Nephron progenitor cell (in vitro differentiated cells): ENCODE measurements at places on chromosomes 1 and 21.

DNA sequence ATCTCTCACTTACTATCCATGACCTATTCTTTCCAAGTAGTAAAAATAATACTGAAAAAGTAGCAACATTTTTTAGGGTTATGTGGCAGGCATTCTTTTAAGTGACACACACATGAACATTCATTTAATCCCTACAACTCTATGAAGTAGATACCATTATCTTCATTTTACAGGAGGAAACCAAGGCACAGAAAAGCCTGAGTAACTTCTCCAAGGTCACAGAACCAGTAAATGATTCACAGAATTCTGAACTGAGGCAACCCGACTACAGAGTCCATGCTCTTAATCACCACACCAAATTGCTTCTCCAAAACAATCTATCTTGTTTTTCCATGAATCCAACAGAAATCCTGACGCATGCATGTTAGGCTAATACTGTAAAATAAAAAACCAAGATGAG is 17.5 kb downstream of the FUBP1 start:
- DNase-seq, result no peak

GRCh38 chr1:1604374-1605033 is 4.6 kb upstream of the FNDC10 start:
- no peak for DNase-seq

GRCh38 chr1:63238721-63239120 is 83.6 kb upstream of the FOXD3 start:
- no peak for DNase-seq

DNA sequence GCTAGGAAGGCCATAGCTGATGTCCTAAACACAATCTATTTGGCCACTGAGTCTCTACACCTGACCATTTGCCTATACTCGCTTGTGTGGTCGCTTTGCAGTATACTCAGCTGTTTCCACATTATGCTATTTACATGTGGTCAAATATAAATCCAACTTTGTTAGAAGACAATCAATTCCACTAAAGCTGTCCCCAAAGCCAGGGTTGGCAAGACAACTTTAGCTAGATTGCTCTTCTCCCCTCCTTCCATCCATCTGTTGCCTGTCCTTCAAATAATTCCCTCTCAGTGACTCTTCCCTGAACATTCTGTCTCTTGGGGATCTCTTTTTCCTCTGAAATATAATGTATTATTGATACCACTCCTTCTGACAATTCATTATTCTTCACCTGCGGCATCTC is 30.1 kb downstream of the AVPR1B start:
- no peak for DNase-seq

DNA sequence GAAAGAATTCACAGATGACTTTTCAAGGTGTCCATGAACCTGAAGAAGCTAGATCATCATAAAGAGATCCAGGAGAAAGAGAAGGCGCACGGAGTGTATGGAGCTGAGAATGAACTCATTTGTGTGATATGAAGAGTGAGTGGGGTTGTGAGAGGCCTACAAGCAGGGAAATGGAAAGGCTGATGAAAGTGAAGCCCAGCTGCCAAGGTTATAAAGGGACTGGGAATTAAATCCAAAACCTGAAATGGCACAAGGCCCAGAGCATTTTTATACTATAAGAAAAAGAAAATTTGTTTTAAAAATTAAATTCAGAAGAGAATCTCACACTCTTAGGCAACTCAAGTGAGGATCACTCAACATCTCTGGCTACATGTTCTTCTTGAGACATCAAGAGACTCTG is 43.4 kb downstream of the HSD3B1 start:
- DNase-seq, result no peak

- no peak for DNase-seq
These were observed 8.8 kb downstream of the NOL9 start for GRCh38 chr1:6545276-6546112.

GRCh38 chr1:62228883-62229187 is 34.2 kb downstream of the L1TD1 start:
- no peak for DNase-seq

DNA sequence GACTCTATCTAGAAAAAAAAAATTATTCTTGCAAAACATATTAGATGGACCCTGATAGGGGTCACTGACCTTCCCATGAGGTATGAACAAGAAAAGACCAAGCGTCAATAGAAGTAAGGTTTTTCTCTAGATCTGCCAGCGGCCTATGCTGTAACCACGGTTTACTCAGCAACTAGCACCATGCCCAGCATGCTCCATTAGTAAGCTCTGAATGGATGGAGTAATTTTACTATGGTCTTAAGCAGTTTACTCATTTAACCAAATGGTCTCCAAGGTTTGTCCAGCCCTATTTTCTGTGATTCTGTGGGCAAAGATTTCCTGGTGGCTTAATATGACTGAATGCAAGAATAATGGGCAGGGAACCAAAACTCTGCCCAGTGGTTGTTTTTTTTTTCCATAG is 113.9 kb downstream of the ADSS2 start:
- DNase-seq, result no peak

DNA sequence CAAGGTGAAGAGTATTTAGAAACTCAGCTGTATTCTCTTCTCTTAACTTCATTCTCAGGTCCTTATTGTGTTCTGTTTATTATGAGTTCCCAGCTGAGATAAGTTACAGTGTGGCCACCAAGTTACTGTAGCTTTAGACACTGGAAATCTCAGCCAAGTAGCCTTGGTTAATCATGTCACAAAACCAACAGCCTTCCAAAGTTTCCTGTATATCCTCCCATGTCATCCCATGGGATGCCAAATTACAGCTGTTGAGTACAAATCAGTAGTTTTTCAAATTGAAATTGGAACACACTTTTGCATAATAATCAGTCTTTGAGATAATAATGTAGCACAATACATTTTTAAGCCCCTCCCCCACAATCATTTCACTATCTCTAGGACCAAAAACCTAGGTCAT is 10.7 kb downstream of the ADAMTS5 start:
- DNase-seq, result no peak

- no peak for DNase-seq
These were observed 2.6 kb downstream of the SYPL2 start for GRCh38 chr1:109468903-109469302.
